GF-D8 (cell line): ENCODE measurements at places on chromosomes 6 and 20.
A peak's percentile ranks its signal among the peaks of the same experiment; 100 is the strongest.

GRCh38 chr6:158559895-158560835, at the start of gene TMEM181:
TMEM181 (plus strand) TSS chr6:158560091; CDS start chr6:158560225, 134 bp downstream.
- peak; percentile 58 for DNase-seq

- DNase-seq: no peak
Measured at GRCh38 chr20:37480919-37481318, 40.1 kb upstream of the NNAT start.

GRCh38 chr6:11065436-11066202, 21.5 kb upstream of the ELOVL2 start:
- DNase-seq: no peak

GRCh38 chr6:16363749-16364148, 125.4 kb downstream of the GMPR start:
- no peak for DNase-seq

GRCh38 chr6:125741336-125741735, 8.1 kb upstream of the HEY2 start:
- no peak for DNase-seq

- DNase-seq: no peak
Measured at GRCh38 chr6:52922161-52922560, 12.7 kb upstream of the GSTA3 start.

- no peak for DNase-seq
Measured at GRCh38 chr6:37862992-37863391, 43.5 kb downstream of the ZFAND3 start.

DNA sequence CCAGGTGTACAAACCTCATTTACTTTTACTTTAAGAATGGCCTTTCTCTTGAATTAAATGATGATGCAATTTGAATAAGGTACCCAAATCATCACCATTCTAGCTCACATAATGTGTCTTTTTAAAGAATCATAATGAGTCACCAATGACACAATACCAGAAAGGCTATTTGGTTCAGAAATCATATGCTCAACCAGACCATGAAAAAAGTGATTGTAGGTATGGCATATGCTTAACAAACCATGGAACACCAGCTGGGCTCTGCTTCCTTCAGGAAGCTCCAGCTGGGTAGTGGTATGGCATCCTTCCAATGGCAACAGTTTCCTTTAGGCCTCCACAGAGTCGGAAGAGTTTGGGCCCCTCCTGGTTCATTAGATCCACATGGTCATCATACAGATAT, 128.2 kb downstream of the FRK start:
- DNase-seq: no peak

GRCh38 chr20:3168079-3168828, 5.1 kb downstream of the LZTS3 start:
- no peak for DNase-seq

DNA sequence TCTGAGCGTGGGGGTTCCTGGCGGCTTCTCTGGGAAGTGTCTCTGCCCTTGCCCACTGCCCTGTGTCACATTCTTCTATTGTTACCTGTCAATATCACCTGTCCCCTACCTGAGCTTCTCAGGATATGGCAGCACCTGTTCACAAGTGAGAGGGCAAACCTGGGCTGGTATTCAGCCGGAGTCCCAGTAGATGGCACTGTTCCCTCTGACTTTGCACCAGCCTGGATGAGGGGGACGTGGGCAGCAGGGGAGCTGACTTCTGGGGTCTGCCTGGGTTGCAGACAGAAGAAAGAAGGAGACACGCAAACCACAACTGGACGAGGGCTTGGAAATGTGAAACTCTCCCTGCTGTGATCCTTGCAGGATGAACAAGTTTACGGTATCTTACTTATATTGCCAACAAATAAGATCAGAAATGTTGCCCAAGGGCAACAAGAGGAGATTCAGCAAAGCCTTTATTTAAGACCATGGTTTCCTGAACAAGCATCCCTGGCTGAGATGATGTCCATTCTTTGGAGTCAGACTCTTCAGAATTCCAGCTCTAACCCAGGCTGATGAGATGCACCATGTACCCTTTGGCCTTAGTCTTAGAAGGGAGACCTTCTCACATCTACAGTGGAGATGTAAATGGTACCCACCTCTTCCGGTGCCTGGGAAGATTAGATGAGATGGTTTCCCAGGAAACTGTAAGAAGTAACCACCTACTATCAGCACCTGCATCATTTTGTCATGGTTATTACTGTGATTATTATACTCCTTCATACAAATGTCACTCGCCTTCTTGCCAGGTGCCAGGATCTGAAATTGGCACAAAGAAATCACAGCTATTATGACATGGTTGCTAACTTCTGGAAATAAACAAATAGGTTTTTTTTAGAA, 400.0 kb upstream of the CDH4 start:
- no peak for DNase-seq

DNA sequence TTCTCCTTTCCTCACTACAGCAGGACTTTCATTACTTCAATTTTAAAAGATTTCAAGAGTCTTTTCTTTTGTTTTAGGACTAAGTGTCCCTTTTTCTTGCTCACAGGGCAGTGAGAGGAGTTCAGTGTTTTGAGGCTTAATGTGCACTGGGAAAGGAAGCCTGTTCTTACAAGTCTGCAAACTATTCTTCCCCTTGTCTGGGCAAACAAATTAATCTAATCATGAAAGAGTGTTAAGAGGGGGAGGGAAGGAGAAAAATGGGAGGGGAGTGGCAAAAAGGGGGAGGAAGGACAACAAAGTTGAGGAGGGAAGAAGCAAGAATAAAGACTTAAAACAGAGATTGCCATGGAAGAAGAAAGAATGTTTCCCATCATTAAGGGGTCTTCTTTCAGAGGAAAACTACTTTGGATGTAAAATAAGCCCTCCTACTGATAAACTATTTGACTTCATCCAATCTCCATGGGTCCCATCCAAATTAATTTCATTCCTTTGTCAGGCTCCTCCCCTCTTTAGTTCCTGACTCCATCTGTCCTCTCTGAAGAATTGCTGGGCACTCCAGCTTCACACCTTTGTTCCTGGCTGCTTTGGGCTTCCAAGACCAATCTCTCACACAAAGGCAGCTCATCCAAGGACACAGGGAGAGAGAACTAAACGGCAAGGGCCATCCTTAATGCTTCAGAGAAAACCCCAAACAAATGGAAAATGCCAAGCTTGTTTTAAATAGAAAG, 244.5 kb downstream of the TPBG start:
- DNase-seq: no peak

DNA sequence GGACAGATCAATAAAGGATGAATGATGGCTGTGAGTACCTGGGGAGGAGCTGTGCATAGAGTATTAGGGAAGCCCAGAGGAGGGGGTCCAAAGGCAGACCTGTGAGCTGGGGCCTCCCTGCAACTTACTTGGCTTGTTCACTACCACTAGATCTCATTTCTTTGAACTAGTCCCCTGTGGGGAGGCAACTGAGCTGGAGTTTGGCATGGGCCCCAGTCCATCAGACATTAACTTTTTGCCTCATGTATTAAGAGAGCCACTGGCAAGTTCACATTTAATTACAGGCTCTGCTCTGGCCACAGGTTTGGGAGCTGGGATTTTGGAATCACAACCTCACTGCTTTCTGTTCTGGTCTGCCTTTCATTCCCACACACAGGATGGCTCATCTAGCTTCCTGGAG, 254.1 kb downstream of the PRL start:
- no peak for DNase-seq

GRCh38 chr6:30066577-30067459, at the start of gene PPP1R11:
PPP1R11 (plus strand) TSS chr6:30067198; CDS start chr6:30067411, 213 bp downstream.
- DNase-seq: peak; percentile 99
